NAMALWA (cell line): ENCODE measurements at places on chromosomes 6 and 20.

DNA sequence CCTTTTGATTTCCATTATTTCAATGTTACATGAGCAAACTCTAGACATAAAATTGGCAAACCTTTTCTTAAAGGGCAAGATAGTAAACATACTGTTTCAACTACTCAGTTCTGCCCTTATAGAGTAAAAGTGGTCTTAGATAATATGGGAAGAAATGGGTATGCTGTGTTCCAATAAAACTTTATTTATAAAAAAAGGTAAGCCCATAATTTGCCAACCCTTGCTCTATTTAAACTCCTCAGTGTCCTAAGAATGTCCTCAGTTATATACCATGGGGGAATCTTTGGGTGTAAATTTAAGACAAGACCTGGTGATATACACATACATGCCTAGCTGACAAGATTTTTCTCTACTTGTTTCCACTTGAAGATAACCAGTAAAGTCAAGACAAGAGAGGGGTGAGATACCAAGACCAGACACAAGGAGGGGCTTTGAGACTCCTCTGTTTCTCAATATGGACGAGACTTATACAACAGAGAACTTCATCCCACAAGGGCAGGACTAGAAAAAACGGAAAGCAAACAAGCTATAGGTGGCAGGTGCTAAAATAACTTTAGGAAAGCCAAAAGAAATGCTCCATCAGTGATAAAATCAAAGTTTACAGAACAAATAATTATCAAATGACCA, 10.5 kb downstream of the SNX3 start:
- DNase-seq, result peak; percentile 76

DNA sequence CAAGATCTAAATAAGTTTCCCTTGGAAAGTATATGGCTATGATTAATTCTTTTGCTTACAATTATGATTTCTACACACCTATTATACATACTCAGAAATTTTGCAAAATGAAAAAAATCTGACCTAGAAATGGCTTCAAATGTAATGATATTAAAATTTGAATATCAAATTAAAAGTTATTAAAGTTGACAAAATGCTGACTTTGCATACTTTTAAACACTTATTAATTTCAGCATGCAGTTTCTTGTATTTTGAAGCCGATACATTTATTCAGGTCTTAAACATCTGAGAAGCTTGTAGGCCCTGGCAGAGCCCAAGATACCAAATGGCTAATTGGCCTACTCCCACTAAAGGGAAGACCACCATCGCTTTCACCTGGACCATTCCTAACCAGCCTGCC, 59.8 kb downstream of the SMLR1 start:
- DNase-seq, result no peak

- no peak for DNase-seq
These were observed 3.9 kb upstream of the TEAD3 start for GRCh38 chr6:35500782-35501181.

GRCh38 chr6:164121527-164121926, 707.0 kb downstream of the QKI start:
- DNase-seq, result no peak

GRCh38 chr6:161259302-161259701, 14.6 kb downstream of the AGPAT4 start:
- no peak for DNase-seq

DNA sequence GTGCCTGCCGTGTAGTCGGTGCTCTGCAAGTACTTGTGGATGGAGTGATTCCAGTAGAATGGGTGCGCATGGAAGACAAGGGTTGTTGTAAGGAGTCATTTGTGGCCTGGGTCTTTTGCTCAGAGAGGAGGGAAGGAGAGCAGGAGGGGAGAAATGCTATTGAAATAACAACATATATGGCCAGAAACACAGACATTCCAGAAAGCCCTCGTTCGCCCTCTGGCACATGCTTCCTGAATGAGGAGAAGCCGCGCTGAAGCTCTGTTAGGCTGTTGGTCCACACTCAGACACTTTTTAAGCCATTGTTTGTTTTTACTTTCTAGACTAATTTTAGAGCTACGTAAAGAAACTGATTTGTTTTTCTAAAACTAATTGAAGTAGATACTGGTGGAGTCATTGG, 107.4 kb downstream of the RPP40 start:
- no peak for DNase-seq

- DNase-seq, result no peak
These were observed 37.8 kb upstream of the STXBP5 start for GRCh38 chr6:147166360-147166944.

- DNase-seq, result no peak
These were observed 79.2 kb downstream of the CBFA2T2 start for GRCh38 chr20:33568868-33569801.

GRCh38 chr6:5632348-5632935, 371.1 kb downstream of the FARS2 start:
- DNase-seq, result no peak

DNA sequence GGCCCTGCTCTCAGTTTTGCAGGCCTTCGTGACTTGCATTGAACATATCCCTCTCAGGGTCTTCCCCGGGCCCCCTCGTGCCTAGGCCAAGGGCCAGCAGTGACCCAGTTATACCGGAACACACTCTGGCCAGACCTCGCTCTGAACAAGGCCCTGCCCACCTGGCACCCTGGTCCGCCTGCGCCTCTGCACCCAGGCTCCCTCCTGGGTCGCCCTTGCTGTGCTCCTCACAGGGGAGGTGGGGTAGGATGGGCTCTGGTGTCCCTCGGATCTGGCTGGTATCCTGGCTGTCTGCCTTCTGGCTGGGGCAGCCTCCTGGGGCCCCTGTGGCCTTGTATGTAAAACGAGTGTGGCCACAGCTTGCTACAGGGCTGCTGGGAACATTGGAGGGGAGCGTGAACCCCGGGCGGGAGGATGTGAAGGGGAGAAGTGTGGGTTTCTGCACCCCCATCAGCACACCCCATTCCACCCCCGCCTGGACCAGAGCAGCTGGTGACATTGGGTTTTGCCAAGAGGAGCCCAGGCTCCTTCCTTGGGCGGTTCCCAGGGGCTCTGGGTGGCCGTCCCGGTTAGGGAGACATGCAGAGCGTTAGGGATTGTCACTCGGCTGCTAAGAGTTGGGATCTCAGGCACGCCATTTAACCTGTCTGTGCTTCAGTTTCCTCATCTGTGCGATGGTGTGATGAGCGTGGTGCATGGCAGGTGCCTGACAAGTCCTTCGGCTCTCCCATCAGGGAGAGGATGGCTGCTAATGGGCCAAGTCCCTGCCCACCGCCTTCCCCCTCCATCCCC, 17.5 kb downstream of the SRC start:
- DNase-seq, result no peak

- DNase-seq, result no peak
These were observed 87.0 kb upstream of the MAN1A1 start for GRCh38 chr6:119436583-119436982.

DNA sequence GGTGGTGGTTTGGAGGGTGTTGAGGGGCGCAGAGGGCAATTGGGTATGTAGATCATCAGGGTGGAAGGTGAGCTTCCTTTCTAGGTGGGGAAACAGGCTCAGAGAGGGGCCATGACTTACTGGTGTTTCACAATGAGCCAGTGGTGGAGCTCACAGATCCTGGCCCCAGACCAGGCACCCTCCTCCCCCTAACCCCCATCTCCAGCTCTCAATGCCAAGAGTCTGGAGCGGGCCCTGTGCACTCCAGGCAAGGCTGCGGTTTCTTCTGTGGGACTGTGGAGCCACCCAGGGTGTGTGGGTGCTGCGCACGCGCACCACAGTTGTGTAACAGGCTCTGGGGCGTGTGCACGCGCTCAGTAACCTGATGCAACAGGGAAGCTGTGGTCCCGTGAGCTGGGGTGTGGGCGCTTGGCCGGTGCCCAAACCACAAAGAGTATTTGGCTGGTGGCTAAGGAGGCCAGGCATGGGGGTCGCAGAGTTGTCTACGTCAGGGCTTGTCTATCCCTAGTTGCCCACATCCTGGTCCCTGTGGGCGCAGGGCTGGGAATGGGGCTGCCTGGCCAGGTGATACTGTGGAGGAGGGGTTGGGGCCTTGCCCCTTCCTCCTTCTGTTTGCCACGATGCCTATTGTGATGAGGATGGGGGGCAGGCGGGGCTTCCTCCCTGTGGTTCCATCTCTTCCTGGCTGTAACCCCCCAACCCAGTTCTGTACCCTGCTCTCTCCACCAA, 37.5 kb upstream of the MRPS18A start:
- DNase-seq, result peak; percentile 92

GRCh38 chr6:78910591-78911171, 43.3 kb downstream of the IRAK1BP1 start:
- no peak for DNase-seq

GRCh38 chr6:47524136-47524845, 46.7 kb downstream of the CD2AP start:
- DNase-seq, result no peak

GRCh38 chr6:79048611-79049010, 29.4 kb downstream of the PHIP start:
- peak; percentile 55 for DNase-seq

- DNase-seq, result no peak
These were observed 69.5 kb downstream of the NOL4L start for GRCh38 chr20:32515631-32516101.

DNA sequence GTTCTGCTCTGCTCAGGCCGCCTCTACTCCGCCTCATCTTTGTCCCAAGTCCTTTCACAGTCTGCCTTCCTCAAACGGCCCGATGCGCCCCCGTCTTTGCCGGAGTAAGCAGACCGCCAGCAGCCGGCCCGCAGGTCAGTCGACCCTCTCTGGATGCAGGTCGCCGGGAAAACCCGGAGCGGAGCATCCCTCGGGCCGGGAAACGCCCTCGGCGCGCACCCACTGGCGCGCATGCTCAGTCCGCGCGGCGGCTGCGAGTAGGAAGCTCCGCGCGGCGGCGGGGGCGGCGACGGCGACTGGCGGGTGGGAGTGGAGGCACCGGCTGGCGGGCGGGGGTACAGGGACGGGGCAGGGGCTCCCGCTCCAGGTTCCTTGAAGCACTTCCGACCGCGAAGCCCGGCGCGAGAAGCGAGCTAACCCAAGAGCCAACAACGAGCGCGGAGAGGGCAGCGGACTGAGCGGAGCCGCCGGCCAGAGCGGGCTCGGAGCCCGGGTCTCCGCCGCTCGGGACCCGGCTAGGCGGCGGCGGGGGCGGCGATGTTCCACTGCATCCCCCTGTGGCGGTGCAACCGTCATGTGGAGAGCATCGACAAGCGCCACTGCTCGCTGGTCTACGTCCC, at the start of gene LRRC1:
LRRC1 (plus strand) TSS at position 286 of the 620 bp plus-strand sequence; CDS start at position 538, 252 bp downstream.
- DNase-seq, result peak; percentile 92

DNA sequence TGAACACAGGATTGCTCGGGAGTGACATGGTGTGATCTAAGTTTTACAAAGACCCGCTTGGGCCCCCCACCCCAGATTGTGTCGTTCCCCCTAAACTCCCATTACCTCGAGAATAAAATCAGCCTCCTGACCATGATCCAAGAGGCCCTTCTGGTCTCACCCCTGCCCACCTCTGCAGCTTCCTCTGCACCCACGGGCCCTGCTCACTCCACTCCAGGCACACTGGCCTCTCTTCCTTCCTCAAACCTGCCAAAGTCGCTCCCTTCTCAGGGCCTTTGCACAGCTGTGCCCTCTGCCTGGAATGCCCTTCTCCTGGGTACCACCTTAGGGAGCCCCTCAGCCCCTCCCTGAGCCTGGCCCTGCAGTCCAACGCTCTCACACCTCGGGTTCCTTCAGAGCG, 17.9 kb downstream of the TGM2 start:
- no peak for DNase-seq

- DNase-seq, result no peak
These were observed 54.8 kb downstream of the MEI4 start for GRCh38 chr6:77707603-77708002.

DNA sequence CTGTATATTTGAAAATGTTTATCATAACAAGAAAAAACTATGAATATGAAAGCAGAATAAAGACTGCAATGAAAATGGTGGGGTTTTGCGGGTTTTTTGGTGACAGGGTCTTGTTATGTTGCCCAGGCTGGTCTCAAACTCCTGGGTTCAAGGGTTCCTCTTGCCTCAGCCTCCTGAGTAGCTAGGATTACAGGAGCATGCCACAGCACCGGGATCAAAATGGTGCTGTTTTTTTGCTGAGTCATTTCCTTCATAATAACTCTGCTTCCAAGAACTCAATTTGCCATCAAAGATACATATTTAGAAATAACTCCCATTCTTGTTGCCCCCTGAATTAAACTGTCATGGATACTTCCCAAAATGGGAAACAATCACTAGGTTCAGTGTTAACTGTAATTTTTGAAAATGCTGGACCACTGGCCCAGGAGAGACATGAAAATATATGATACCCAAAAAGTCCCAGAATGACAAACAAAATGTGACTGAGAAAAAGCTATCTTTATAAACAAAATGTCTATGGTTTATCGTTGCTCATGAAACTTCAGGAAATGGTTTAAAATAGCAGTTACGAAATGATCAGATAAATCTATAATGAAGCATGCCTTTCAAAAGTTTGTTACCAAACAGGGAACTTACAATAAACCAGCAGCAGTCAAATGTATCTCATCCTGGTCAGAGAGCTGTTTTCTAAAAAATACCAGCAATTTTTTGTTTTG, 32.2 kb downstream of the ILRUN start:
- no peak for DNase-seq

DNA sequence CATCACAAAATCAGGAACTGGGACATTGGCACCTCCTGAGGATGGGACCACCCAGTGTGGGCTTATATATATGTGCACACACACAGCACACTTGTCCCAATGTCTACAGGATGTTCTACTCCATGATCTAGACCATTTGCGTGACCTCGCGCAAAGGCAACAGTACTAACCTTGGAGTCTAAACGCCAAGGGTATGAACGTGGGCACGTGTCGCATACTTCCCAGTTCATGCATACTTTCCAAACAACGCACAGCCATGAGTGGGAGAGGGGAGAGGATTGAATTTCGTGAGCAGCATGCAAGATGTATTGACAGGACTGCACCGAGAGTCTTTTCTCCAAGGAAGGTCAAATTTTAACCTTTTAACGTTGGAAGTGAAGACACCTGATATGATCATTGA, 214.2 kb upstream of the QKI start:
- DNase-seq, result no peak

- no peak for DNase-seq
These were observed 21.1 kb upstream of the TAF8 start for GRCh38 chr6:42029062-42029685.

- no peak for DNase-seq
These were observed 78.1 kb downstream of the AFDN start for GRCh38 chr6:167904791-167905190.
